Urinary bladder (tissue), 4 donors: ENCODE measurements at places on chromosomes 4 and X. TPM values are rescaled to one million over a fixed set of nuclear protein-coding genes. Genes with fewer than 3 reads are reported as not detected.

DNA sequence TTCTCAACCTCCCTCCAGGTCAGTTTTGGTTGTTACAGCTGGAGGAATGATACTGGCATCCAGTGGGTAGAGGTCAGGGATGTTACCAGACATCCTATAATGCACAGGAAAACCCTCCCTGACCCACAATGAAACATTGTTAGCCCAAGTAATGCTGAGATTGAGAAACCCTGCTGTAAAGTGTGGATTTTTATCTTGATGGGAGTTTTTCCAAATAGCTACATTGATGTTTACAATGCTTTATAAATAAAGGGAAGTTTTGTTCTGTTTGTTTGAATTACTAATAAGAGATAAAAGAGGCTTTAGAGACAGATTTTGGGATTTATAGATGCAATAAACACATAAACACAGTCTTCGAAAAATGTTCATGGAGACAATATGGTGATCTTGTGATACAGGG is 194.0 kb upstream of the NUDT6 start:
- no peak for DNase-seq

- DNase-seq = no peak
These were observed 776.6 kb downstream of the RAB28 start for GRCh38 chr4:12707381-12708175.

Gene SORBS2
- 493 TPM for polyA plus RNA-seq

DNA sequence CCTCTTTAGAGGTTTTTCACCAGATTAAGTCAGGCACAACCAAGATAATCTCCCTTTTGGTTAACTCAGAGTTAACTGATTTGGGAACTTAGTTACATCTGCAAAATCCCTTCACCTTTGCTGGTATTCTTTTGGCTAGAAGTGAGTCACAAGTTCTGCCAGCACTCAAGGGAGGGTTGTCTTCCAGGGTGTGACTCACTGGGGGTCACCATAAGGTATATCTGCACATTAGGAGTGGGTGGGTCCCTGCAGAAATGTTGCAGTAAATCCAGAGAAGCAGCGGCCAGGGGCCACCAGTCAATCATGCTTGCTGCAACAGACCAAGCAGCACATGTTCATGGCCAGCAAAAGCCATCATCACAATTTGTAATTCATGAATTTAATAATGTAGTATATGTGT is 59.8 kb upstream of the MAML3 start:
- DNase-seq = no peak

Gene CT55
- not detected for polyA plus RNA-seq

Gene CYP2U1
- 8.9 TPM for polyA plus RNA-seq

Gene FGF2
- polyA plus RNA-seq = 12.1 TPM

DNA sequence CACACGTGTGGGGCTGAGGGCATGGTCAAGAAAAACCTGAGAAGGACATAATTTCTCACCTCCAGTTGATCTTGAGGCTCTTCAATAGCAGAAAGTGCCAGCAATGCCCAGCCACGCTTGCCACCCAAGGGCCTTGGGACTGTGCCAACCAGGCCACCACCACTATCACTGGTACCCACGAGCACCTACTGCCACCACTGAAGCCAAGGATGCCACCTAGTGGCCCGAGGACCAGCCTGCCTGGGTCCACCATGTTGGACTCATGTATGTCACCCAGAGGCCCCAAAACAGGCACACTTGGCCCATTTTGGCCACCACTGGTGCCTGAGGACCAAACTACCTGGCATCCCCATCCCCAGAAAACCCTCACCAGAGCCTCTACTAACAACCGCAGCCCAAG is 191.8 kb downstream of the ADAM29 start:
- no peak for DNase-seq

Gene EGFL6
- polyA plus RNA-seq = 8.7 TPM

Gene TMEM31
- polyA plus RNA-seq = not detected

DNA sequence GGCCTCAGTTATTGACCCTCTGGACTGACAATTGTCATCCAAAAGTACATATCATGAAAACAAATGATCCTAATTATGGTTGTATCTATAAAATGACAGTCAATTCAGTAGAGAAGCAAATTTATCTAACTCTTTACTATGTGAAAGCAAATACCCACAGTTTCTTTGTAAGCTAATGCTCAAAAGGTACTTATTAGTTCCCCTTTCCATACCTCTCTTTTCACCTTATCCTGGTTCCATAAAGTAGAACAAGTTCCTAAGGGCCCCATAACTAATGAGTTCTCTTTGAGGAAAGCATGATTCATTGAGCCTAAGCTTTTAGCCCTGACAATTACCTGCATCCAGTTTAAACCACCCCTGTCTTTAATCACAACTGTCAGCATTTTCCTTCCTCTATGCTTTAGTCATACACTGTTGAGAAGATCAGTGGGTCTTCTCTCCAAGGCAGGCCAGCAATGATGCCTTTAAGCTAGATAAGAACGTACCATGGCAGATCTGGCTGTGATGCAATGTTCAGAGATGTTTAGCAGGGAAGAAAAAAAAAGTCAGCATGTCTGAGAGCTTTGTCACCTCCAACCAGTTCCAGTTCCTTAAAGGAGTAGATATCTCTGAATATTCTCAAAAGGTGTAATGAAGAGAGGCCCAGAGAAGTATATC is 179.7 kb upstream of the RASGEF1B start:
- no peak for DNase-seq

DNA sequence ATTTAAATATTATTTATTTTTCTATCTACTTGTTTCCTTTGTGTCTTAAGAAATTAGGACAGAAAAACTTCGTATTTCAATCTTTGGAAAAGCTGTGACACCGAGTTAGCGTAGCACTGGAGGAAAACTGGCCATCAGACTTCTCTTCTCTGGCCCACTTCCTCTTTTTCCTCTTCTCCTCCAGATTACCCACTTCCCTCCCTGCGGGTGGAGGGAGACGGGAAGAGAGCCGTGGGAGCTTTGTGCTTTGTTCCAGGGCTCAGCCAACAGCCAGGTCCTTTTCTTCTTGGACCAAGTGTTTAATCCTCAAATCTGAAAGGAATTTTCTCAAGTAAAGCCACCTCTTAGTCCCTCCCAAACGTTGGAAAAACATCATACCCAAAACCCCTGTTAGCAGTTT is 29.7 kb downstream of the OFD1 start:
- no peak for DNase-seq

- no peak for DNase-seq
These were observed 46.4 kb downstream of the ACOX3 start for GRCh38 chr4:8394061-8394519.

DNA sequence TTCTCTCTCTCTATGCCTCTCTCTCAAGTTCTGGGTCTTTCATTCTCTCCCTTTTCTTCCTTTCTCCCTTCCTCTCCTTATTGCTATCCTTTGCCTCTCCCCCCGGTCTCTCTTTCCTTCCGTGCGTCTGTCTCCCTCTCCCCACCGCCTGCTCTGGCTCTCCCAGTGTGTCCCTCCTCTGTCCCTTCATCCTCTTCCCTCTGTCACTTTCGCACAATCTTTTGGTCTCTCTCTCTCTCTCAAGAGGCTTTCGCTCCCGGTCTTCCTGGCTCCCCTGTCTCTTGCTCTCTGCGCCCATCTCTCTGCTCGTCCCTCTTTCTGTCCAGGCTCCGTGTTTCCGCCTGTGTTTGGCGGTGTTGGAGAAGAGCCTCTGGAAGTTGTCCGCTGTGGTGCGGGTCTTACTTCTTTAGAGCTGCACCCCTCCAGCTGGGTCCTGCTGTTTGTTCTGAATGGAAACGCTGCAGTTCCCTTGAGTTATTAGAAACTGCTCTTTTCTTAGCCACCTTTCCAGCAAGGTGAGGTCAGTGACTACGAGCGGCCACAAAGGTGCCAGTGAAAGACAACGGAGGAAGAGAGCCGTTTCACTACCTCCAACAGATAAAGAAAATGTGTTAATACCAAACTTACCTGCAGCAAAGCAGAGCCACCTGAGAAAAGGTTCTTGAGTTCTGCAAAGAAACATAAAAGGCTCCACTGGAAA is 1.1 kb downstream of the BMPR1B start:
- DNase-seq = no peak

Gene SCARB2
- polyA plus RNA-seq = 123 TPM

Gene OCRL
- polyA plus RNA-seq = 25.7 TPM

DNA sequence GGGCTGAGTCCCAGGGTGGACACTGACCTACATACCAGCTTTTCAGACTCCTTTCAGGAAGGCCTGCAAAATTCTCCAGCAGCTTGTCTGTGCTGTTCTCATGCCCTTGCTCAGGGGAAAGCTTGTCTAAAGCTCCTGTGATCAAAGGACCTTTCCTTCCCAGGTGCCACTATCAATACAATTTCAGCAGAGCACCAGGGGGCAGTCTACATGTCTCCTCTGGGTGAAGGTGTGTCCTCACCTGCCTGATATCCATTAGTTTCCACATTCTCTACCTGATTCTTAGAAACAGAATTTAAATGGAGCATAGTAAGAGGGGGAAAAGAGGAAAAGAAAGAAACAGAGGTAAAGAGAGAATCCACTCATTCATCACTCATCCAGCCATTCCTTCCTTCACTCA is 114.2 kb downstream of the PPARGC1A start:
- no peak for DNase-seq

Gene XAGE1A
- not detected for polyA plus RNA-seq

DNA sequence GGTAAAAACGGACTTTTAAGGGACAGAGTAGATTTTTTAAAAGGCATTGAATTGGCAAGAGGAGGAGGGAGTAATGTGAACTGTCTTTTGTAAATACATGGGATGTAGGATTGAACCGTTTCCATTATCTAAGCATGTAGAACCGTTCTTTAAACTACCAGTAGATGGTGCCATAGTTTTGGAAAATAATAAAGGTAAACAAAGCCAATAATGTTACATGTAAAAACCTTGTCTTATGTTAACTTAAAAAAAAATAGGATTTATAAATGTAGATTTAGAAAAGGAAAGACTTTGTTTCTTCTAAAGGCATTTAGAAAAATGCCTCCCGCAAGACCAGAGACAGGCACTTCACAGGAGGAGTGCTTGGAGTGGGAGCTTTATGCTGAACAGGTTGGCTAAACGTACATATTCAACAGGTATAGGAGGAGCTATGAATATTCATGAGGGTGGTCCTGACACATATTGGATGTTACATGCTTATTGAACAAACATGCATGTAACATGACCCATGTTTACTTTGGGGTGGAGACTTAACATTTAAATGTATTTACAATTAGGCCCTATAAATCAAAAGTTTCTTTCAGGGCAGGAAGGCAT is 45.5 kb upstream of the FAM241A start:
- peak; percentile 32 for DNase-seq

DNA sequence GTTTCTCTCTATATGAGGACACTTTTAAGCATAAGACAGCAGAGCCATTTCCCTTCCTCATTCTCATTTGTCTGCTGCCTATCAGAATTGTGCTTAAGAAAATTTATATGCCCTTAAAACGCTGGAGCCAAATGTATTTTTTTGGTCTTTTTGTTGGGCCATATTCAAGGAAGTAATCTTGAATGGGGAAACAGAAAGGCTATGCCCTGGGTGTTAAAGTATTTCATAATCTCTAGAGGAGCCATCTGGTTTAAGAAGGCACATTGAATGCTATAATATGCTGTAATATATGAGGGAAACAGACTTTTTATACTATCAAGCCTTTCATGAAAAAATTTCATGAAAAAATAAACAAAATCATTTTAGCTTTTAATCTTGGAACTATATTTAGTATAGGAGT is 4.3 kb downstream of the DMD start:
- DNase-seq = no peak

DNA sequence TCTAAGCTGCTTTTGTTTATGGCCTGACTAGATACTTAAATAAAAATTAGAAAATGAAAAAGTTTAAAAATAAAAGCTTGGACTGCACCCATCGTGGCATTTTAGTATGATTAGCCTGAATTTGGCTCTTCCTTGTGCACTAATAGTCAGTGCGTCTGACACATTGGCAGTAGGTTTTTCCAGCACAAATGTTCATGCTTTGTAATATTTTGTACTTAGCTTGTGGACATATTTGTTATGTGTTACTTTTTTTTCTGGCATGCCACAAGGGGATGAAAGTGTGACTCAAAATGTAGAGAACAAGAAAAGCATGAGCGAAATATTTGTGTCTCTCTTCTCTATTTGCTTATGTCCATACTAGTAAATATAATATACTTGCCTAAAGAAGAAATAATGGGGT is 359.3 kb downstream of the ADGRL3 start:
- no peak for DNase-seq

Gene AREG
- polyA plus RNA-seq = 17.4 TPM

Gene SCD5
- polyA plus RNA-seq = 26.0 TPM

GRCh38 chr4:98686847-98687246 is 28.4 kb upstream of the TSPAN5 start:
- DNase-seq = no peak

GRCh38 chr4:3407930-3408792 is 33.6 kb upstream of the HGFAC start:
- DNase-seq = no peak
